ENCODE measurements at places on chromosomes 12 and 14.

DNA sequence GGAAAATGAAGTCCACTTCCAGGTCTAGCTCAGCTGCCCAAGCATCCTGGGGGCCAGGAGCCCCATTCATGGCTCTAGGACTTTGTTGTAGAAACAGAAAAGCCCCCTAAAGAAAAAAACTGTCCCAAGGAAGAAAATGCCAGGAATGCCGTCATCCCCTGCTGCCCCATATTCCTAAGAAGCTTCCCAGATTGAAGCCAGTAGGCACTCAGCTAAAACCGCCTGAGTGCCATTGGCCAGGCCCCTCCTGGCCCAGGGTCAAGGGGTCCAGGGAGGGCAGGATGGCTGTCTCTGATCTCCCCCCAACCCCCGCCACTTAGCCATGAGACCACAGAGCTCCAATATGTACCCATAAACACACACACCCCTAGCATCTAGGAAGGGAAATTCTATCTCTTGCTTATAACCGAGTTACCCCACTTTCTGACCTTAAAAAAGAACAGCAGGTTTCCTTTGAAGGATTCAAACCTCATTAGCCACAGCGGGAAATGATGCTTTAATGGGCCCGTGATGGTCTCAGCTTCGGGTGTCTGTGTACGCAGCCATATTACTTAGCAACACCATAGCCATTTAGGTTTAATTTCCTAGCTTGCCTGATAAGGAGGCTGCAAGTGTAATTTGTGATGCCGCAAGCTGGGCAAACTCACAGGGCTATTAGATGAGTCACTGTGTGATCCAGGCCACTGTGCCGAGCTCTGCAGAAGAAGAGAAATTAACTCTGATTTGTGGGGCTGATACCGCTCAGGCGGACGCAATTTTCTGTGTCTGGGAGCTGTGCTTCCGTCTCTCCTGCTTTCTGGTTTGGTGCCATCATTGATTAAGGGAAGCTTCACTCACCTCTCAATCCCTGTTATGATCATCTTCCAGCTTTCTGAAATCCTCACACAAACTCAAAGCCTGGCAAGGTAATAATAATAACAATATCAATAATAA, 84.2 kb downstream of the GCH1 start:
- DNase-seq = no peak

GRCh38 chr14:53151523-53152183, 1.5 kb downstream of the DDHD1 start:
- DNase-seq = no peak

DNA sequence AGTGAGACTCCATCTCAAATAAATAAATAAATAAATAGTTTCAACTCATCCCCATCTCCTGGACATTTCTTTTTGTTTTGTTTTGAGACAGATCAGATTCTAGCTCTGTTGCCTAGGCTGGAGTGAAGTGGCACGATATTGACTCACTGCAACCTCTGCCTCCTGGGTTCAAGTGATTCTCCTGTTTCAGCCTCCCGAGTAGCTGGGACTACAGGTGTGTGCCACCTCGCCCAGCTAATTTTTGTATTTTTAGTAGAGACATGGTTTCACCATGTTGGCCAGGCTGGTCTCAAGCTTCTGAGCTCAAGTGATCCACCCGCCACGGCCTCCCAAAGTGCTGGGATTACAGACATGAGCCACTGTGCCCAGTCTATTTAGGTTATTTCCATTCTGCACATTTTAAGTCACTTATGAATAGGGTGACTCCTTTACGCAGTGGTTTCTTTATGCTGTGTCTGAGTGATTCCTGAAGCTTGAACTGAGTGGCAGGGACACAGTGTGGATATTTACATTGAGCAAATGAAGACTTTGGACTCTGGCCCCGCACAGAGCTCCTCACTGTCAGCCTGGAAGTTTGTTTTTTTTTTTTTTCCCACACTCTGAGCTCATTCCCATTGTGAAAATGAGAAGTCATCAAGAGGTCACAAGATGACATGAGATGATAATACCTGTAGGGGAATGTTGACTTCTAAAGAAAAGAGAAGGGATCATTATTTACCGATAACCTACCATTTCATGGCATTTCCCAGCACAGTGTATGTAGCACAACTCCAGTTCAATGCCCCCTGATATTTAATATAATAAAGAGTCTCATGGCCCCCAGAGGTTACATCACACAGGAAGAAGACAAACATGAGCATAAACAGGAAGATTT, 72.6 kb downstream of the TBX3 start:
- no peak for DNase-seq

DNA sequence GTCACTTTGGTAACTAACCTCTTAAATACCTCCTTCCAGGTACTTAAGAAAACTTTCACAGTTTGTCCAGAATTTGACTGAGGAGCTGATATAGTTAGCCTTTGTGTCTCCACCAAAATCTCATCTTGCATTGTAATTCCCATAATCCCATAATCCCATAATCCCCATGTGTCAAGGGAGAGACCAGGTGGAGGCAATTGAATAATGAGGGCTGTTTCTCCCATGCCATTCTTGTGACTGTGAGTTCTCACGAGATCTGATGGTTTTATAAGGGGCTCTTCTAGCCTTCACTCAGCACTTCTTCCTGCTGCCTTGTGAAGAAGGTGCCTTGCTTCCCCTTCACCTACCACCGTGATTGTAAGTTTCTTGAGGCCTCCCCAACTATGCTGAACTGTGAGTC, 7.8 kb upstream of the NOVA1 start:
- no peak for DNase-seq

DNA sequence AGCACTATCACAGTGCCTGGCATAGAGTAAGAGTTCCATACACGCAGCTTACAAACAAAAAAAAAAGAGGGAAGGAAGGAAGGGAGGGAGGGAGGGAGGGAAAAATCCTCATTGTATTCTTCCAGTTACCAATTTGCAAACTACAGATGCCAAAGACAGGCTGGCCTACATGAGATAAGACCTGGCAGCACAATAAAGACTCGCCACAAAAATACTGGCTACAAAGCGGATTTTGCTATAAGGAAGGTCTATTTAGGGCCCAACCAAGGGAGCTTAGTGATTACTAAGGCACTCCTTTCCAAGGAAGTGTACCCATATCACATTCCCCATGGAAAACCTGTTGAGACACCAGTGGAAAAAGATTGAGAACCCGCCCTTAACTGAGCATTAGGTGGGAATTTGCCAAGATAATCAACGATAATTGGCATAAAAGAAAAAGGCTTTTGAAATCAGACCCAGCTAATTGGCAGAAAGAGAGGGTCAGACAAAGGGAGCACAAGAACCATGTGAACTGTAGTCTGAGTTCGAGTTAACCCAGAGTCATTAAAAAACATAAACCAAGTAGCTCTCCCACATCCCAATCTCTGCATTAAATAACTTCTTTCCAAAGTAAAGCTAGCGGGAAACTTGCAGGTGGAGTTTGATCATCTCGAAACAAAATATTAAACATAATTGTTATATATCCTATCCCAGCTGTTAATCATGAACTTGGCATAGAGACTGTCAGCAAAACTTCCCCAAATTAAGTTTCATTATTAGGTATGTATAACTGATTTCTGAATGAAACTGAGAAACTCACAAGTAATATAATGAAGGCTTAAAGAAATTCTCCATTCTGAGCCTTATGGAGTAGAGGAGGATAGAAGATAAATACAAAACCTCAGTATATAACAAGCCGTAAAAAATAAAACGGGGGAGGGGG, 50.1 kb downstream of the PHLDA1 start:
- DNase-seq = no peak

GRCh38 chr14:73606271-73606670, 6.0 kb upstream of the ACOT6 start:
- no peak for DNase-seq

GRCh38 chr12:69585189-69586062, at the start of gene CCT2:
TSS of gene CCT2 (plus strand) at chr12:69585459. CDS start at chr12:69585522, 63 bp downstream.
- DNase-seq = peak; percentile 99

- DNase-seq = no peak
Observed at GRCh38 chr12:31900271-31900670, 58.9 kb upstream of the RESF1 start.

DNA sequence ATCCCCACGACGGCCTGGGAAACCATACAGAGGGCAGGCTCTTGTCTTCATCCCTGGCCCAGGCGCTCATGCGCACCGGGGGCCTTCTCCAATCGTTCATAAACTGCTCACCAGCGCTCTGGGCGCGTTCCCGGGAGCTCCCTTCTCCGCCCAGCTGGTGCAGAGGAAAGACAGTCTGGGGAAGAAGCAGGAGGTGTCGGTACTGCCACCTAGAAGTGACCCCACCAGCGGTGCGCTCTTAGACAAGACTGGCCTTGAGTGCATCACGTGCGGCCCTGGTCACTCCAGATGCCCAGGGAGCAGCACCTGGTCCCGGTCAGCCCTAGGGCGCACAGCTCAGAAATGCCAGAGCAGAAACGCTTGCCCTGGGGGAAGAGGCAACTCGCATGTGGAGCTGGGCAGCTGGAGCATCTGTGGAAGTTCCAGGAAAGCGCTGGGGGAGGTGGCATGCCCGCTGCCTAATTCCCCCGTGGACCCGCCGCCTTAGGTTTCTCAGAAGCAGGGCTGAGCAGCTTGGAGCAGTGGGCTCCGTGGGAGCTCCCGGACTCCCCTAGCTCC, 2.5 kb downstream of the GSC start:
- no peak for DNase-seq

- DNase-seq = peak; percentile 96
Observed at GRCh38 chr14:23183479-23183878, at the start of gene SLC7A8. TSS of gene SLC7A8 (minus strand) at chr14:23183660. CDS start at chr14:23182914, 746 bp downstream.

GRCh38 chr12:18926188-18926587, 188.3 kb downstream of the CAPZA3 start:
- no peak for DNase-seq

DNA sequence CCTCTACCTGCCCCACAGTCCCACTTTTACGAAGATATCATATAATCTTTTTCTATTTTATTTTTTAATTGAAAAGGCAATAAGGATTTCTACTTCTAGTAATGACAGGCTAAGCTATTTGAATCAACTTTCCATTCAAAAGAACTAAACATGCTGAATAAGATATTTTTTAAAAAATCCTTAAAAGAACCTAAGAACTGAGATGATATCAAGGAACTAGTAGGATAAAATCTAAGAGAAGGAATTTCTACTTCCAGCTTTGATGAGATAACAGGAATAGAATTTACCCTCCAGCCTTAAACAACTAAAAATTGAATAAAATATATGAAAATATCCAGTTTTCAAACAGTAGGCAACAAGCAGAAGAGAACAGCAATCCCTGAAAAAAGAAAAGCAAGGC, 69.0 kb downstream of the TMEM116 start:
- no peak for DNase-seq

GRCh38 chr12:124295431-124296058, 652 bp downstream of the RFLNA start:
- DNase-seq = no peak

GRCh38 chr14:38777401-38777800, 325.6 kb downstream of the SEC23A start:
- no peak for DNase-seq

- DNase-seq = no peak
Observed at GRCh38 chr14:93126111-93126510, 10.4 kb upstream of the ITPK1 start.

DNA sequence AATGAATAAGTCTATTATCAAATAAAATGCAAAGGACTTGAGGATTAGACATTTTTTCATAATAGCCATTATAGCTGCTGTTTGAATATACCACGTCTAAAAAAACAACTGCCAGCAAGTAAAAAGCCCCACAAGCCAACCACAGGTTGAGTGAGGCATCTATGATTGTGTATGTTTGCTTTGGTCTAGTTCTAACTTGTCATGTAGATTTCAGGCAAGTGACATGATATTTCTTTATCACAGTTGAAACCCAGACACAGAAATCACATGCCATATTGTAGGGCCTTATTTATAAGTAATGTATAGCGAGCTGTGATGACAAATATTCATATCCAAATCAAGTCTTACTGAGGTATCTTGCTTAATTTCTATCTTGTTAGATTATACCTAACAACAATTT, 225.8 kb downstream of the EMP1 start:
- DNase-seq = no peak

- DNase-seq = no peak
Observed at GRCh38 chr14:54837508-54838149, 65.0 kb downstream of the GCH1 start.

GRCh38 chr12:4482936-4483335, 37.3 kb upstream of the FGF6 start:
- DNase-seq = no peak

GRCh38 chr12:100758083-100758482, 36.5 kb upstream of the ANO4 start:
- DNase-seq = no peak

GRCh38 chr14:64225151-64225757, 68.9 kb downstream of the ESR2 start:
- DNase-seq = no peak

GRCh38 chr14:97298331-97298730, 501.1 kb downstream of the VRK1 start:
- no peak for DNase-seq

- no peak for DNase-seq
Observed at GRCh38 chr14:99840774-99841305, 47.6 kb downstream of the EML1 start.

DNA sequence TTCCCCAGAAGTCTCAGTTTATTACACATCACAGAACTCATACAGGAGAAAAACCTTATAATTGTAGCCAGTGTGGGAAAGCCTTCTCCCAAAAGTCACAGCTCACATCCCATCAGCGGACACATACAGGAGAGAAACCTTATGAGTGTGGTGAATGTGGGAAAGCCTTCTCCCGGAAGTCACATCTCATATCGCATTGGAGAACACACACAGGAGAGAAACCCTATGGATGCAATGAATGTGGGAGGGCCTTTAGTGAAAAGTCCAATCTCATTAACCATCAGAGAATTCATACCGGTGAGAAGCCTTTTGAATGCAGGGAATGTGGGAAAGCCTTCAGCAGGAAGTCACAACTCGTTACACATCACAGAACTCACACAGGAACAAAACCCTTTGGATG, 20.1 kb downstream of the ZNF84 start:
- DNase-seq = no peak

DNA sequence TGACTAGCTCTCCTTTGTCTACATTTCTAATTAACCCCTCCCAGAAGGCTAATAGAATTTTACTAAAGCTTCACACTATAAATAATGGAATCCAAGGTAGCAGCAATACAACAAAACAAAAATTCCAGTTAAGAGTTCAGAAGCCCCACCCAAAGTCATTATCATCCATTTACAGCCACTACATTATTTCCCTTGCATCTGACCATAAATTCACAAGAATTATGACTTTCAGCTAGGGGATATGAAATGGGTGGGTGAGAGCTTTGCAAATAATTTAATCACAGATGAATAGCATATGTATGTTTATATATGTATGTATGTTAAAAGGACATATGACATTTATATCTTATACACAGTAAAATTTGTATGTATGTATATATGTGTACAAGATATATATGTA, 65.3 kb upstream of the PTGDR start:
- no peak for DNase-seq

DNA sequence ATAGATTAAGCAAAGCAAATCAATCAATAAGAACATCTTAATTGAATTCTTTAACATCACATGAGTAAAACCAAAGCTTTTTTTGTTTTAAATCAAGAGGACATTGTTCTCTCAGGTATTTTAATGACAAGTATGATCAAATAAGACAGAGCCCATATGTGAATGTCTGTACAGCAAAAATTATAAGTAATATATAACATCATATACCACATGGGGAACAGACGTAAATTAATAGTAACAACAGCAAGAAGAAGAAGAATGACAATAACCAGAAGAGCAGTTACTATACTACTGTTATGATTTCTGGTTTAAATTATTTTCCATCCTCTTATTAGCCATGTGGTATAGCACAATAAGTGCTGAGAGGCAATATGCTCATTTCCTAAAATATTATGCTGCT, 335.5 kb downstream of the ADAMTS20 start:
- no peak for DNase-seq

- no peak for DNase-seq
Observed at GRCh38 chr12:58395470-58395869, 454.1 kb downstream of the ATP23 start.
